ENCODE measurements at places on chromosomes 1 and 21.

GRCh38 chr21:43919283-43919682 is 54.3 kb downstream of the AGPAT3 start:
- H3K4me1 ChIP-seq: no peaks in the 10 kb centered on the region
- H3K4me3 ChIP-seq: no peak overlapping the region
- no peaks in the 10 kb centered on the region for H3K36me3 ChIP-seq
- no peak overlapping the region for H3K27ac ChIP-seq
- no peak for DNase-seq

DNA sequence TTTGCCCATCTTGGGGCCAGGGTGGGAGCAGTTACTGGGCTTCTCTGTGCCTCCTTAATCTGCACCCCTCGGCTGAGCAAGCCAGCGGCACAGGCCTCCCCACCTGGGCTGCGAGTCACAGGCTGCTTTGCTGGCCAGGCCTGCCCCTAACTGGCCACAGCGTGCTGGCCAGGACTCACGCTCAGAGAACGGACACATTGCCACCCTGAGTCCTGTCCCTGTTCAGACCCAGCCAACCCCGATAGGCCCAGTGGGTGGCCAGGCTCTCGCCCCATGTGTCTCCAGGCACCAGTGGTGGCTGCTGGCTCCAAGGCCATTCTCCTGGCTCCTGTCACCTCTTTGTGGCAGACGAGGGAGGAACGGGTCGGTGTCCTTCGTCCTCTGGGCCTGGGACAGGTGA is 61.3 kb downstream of the MORN1 start:
- no peaks in the 10 kb centered on the region for H3K27me3 ChIP-seq
- no peaks in the 10 kb centered on the region for H3K36me3 ChIP-seq
- H3K4me1 ChIP-seq: peaks cover 22% of the 10 kb centered on the region
- peak overlapping the region; percentile 57 for H3K27ac ChIP-seq
- H3K4me3 ChIP-seq: no peak overlapping the region
- DNase-seq: no peak

GRCh38 chr1:154808909-154809262 is 61.2 kb downstream of the KCNN3 start:
- DNase-seq: no peak
- H3K27me3 ChIP-seq: peaks cover 56% of the 10 kb centered on the region
- no peaks in the 10 kb centered on the region for H3K4me1 ChIP-seq
- no peak overlapping the region for H3K4me3 ChIP-seq

DNA sequence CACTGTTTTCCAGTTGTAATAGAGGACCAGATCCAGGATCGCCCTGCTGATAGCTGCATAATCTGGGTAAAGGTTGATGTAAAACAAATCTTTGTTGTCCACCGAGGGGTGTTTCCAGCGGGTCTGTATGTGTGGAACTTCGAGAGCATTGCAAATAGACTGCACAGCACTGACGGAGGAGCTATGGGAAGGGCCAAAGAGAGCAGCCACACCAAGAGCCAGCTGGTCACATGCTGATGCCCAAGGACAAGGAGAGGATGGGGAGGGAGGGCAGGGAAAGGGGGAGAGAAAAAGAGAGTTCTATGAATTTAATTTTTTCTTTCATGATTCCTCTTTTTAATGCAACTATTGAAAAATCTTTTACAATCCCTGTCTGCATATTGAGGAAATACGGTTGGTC is 250.0 kb downstream of the GRIK1 start:
- DNase-seq: no peak
- no peak overlapping the region for H3K4me3 ChIP-seq
- H3K4me1 ChIP-seq: no peaks in the 10 kb centered on the region
- H3K36me3 ChIP-seq: no peaks in the 10 kb centered on the region
- no peak overlapping the region for H3K27ac ChIP-seq

GRCh38 chr21:46116776-46117585 is 19.1 kb downstream of the COL6A2 start:
- no peak overlapping the region for H3K4me3 ChIP-seq
- no peaks in the 10 kb centered on the region for H3K27me3 ChIP-seq
- H3K27ac ChIP-seq: no peak overlapping the region
- DNase-seq: peak; percentile 64

- H3K36me3 ChIP-seq: peaks cover 62% of the 10 kb centered on the region
- peak overlapping the region; percentile 75 for H3K27ac ChIP-seq
- H3K4me3 ChIP-seq: no peak overlapping the region
- peaks cover 26% of the 10 kb centered on the region for H3K4me1 ChIP-seq
- no peaks in the 10 kb centered on the region for H3K27me3 ChIP-seq
- peak; percentile 86 for DNase-seq
Observed at GRCh38 chr1:208047975-208048374, 137.1 kb upstream of the CD34 start.

- H3K4me1 ChIP-seq: no peaks in the 10 kb centered on the region
- no peaks in the 10 kb centered on the region for H3K36me3 ChIP-seq
- no peak overlapping the region for H3K27ac ChIP-seq
- no peak for DNase-seq
Observed at GRCh38 chr21:41381731-41382130, 19.9 kb downstream of the MX2 start.

- no peaks in the 10 kb centered on the region for H3K27me3 ChIP-seq
- H3K4me1 ChIP-seq: no peaks in the 10 kb centered on the region
- no peak overlapping the region for H3K27ac ChIP-seq
- no peak for DNase-seq
Observed at GRCh38 chr1:158458263-158458662, 3.4 kb upstream of the OR10K1 start.

GRCh38 chr21:42468491-42469131 is 27.4 kb downstream of the RSPH1 start:
- DNase-seq: no peak
- no peak overlapping the region for H3K27ac ChIP-seq

DNA sequence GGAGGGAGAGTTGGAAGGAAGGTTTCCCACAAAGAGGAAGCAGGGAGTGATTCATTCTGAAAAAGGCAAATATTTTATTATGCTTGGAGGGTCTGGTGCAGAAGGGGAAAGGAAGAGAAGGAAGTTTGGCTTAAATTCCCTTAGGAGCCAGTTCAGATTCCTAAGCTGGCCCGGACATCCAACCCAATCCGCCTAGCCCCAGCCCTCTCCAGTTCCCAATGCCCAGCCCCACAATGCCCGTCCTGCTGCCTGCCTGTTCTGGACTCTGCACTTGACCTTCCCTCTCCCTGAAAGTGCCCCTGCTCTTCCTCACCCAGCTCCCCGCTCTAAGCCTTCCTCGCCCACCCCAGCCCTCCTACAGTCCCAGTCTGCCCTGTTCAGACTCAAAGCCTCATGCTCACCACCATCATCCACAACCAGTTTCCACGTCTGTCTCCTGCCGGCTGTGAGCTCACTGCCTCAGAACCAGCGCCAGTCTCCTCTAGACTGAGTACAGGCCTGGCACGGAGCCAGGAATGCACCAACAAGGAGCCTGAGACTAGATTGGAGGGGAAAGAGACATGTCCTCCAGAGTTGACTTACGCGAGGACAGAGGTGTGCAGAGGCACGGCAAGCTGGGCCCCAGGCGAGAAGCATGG is 18.9 kb downstream of the CAPN2 start:
- peak; percentile 90 for DNase-seq
- H3K4me3 ChIP-seq: no peak overlapping the region
- peaks cover 80% of the 10 kb centered on the region for H3K4me1 ChIP-seq
- no peaks in the 10 kb centered on the region for H3K36me3 ChIP-seq
- peak overlapping the region; percentile 66 for H3K27ac ChIP-seq

GRCh38 chr1:162074276-162075005 is 5.0 kb downstream of the NOS1AP start:
- peaks cover 7% of the 10 kb centered on the region for H3K4me1 ChIP-seq
- DNase-seq: no peak
- no peaks in the 10 kb centered on the region for H3K27me3 ChIP-seq

DNA sequence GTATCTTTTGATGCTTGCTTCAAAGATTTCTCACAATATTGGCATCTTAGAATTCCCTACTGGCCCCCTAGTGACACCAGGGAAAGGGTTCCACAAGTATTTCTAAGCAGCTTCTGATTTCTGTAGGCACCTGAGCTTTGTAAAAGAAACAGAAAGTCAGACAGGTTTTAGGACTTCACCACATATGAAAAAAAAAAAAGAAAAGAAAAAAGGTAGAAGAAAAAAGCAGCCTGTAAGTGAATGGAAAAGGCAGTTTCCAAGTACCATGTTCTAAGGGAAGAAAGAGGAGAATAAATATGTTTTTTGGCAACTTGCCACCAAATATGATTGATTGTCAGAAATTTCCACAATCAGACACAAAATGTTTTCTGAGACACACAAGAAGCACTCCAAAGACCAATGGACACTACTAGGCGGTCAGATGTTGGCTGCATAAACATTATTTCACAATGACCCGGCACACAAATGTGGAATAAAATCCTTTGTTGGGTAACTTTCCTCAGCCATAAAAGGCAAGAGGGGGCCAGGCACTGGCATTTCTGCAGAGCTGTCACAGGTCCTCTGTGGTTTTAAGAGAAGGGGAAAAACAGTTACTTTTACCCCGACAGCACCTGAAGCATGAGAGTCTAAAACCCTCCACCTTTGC is 12.7 kb upstream of the CPLANE2 start:
- peak; percentile 90 for DNase-seq
- H3K36me3 ChIP-seq: peaks cover 38% of the 10 kb centered on the region
- H3K27me3 ChIP-seq: no peaks in the 10 kb centered on the region

- no peaks in the 10 kb centered on the region for H3K4me1 ChIP-seq
- H3K4me3 ChIP-seq: no peak overlapping the region
- H3K27ac ChIP-seq: no peak overlapping the region
- H3K36me3 ChIP-seq: no peaks in the 10 kb centered on the region
- no peaks in the 10 kb centered on the region for H3K27me3 ChIP-seq
Observed at GRCh38 chr1:153799016-153799415, 23.8 kb downstream of the SLC27A3 start.

- no peaks in the 10 kb centered on the region for H3K4me1 ChIP-seq
- no peak for DNase-seq
- no peak overlapping the region for H3K27ac ChIP-seq
- no peak overlapping the region for H3K4me3 ChIP-seq
- H3K36me3 ChIP-seq: no peaks in the 10 kb centered on the region
Observed at GRCh38 chr1:217322834-217323233, 308.1 kb downstream of the GPATCH2 start.

GRCh38 chr1:18149027-18149641 is 41.5 kb downstream of the IGSF21 start:
- no peak overlapping the region for H3K27ac ChIP-seq
- H3K27me3 ChIP-seq: no peaks in the 10 kb centered on the region
- DNase-seq: no peak
- H3K4me3 ChIP-seq: no peak overlapping the region
- H3K4me1 ChIP-seq: no peaks in the 10 kb centered on the region

GRCh38 chr1:248759644-248760043 is 4.1 kb upstream of the LYPD8 start:
- H3K4me3 ChIP-seq: no peak overlapping the region
- H3K27me3 ChIP-seq: no peaks in the 10 kb centered on the region
- H3K36me3 ChIP-seq: no peaks in the 10 kb centered on the region
- no peak for DNase-seq
- H3K4me1 ChIP-seq: no peaks in the 10 kb centered on the region

DNA sequence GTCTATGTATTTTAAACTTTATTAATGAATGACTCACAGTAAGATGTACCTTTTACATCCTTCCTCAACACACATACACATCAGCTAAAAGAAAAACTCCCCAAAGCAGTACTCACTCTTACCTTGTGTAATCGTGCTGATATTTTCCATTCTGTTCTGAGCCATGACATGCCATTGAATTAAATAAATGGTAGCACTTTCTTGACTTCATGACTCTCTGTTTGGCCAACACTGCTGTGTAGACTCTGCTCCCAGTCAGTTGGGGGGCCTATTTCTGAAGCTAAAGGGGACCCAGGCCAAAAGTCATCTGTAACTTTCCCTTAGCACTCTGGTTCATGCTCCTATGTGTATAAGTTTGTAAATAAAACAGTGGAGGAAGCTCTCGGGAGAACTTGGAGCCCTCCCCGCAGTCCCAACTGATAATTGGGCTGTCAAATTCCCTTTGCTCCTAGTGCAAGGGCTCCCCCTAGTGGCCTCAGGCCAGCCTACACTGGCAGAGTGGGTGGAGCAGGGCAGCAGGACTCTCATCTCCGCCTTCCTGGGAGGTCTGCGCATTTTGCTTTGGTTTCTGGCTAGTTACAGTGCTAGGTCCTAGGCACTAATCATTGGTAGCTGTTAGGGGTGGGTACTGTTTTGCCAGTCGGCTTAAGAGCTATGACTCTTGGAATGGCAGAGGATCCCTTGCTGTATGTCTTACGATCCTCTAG is 1.7 kb upstream of the FYB2 start:
- peaks cover 3% of the 10 kb centered on the region for H3K4me1 ChIP-seq
- no peaks in the 10 kb centered on the region for H3K36me3 ChIP-seq
- H3K4me3 ChIP-seq: no peak overlapping the region
- no peak overlapping the region for H3K27ac ChIP-seq
- DNase-seq: peak; percentile 73

DNA sequence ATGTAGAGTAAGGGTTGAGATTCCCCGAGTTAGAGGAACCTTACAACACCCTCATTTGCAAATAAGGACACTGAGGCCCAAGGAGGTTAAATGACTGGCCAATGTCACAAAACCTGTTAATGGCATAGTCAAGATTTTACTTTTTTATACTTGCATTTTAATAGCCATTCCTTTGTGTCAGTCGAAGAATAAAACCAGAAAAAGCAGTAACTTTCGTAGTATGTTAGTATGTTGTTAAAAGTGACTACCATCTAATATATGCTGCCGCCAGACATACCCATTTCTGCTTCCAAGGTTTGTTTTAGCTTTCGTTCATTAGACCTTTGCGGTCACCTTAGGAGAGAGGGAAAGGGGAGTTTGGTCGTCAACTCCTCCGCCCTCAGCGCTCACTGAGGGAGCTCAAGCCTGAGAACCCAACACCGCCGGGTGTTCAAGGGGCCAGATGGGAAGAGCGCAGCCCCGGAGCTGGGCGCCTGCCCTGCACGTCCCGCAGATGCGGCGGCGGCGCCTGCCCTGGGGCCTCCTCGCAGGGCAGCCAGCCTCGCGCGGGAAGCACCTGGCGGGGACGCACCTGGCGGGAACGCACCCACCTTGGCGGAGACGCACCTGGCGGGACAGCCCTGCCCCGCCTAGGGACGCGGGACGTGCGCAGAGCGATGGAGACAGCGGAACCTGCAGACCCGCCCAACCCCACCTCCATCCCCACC is 466 bp downstream of the VPS26C start:
- H3K4me3 ChIP-seq: peak overlapping the region; percentile 83
- H3K36me3 ChIP-seq: no peaks in the 10 kb centered on the region
- no peaks in the 10 kb centered on the region for H3K27me3 ChIP-seq
- peaks cover 19% of the 10 kb centered on the region for H3K4me1 ChIP-seq
- H3K27ac ChIP-seq: peak overlapping the region; percentile 95

DNA sequence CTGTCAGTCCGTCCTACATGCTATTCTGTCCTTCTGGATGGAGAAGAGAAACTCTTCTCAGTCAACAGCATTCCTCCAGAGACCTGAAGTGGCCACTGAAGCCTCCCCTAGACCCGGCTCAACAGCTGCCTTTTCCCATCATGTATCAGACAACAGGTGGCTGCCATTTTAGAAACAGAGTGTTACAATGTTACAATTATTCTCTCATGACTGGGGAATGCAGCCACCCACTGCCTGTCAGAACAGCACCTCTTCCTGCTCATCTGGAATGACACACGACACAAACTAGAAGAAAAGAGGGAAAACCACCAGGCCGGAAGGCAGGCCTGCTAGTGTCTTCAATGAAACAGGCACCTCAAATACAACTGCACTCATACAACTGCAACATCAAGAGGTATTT is 105.3 kb downstream of the PGBD5 start:
- no peaks in the 10 kb centered on the region for H3K36me3 ChIP-seq
- H3K4me1 ChIP-seq: no peaks in the 10 kb centered on the region
- H3K27me3 ChIP-seq: no peaks in the 10 kb centered on the region
- H3K27ac ChIP-seq: no peak overlapping the region
- no peak for DNase-seq

GRCh38 chr1:56453417-56454078 is 125.8 kb downstream of the PLPP3 start:
- no peak overlapping the region for H3K27ac ChIP-seq
- DNase-seq: no peak
- no peaks in the 10 kb centered on the region for H3K27me3 ChIP-seq
- no peaks in the 10 kb centered on the region for H3K36me3 ChIP-seq
- peaks cover 11% of the 10 kb centered on the region for H3K4me1 ChIP-seq
- no peak overlapping the region for H3K4me3 ChIP-seq

Measured in tibial artery (tissue), 4 donors.